ENCODE measurements at places on chromosomes 6 and 20.

DNA sequence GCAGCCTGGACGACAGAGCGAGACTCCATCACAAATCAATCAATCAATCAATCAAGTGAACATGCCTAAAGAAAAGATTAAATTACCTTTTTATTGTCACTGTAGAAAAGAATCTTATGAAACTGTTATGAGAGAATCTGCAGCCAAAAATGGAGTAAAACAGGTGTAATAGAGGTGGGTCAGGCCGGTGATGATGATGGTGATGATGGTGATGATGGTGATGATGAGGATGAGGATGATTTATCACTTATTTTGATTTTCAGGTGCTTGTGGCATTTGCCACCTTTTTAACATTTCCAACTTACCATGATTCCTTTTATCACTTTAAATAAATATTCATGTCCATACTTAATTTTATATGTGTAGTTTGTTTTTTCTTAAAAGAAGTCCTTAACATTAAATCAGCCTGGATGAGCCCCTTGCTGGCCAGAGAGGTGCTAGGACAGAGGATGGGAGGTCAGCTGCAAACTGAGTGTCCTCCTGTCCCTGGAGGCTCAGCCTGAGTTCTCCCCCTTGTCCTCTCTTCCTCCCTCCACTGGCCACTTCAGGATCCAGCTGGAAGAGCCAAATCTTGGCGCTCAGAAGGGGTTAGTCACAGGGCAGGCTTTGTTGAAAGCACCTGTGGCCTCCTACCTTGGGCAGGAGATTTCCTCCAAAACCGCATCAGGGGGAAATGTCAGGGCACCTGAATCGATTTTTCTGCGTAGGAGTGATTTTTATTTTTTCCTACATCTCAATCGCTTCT lies 32.6 kb downstream of the SLC2A10 start:
- DNase-seq = no peak

DNA sequence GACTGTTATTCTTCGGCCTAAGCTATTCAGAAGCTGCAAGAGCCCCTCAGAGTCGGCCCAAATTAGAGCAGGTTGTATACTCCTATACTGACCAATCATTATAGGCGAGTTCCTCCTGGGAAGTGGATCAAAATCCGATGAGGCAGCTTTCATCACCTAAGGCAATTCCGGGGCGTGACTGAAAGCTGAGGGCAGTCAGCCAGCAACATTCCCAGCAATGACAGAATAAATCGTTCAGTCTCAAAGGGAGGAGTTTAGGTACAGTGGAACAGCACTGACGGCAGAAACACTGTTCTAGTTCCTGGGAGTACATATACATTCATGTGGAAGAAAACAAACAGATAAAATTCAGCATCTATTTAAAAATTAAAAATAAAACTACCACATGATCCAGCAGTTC lies 10.8 kb downstream of the HLA-DQB2 start:
- DNase-seq = no peak

- DNase-seq = no peak
Observed at GRCh38 chr6:112427499-112427898, 80.4 kb downstream of the RFPL4B start.

DNA sequence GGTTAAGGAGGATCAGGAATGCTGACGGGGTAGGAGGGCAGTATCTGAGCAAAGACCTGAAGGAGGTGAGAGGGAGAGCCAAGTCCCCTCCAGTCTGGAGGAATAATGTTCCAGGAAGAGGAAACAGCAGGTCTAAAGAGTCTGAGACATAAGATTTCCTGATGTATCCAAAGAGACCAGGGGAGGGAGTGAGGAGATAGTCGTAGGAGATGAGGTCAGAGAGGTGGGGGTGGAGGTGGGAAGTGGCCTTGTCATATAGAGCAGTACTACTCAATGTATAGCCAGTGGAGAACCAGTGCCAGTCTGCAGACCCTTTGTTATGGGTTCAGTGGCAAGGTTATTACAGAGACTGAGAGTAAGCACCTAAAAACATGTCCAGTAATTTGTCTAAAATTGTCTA lies 130.6 kb downstream of the COL9A1 start:
- no peak for DNase-seq

DNA sequence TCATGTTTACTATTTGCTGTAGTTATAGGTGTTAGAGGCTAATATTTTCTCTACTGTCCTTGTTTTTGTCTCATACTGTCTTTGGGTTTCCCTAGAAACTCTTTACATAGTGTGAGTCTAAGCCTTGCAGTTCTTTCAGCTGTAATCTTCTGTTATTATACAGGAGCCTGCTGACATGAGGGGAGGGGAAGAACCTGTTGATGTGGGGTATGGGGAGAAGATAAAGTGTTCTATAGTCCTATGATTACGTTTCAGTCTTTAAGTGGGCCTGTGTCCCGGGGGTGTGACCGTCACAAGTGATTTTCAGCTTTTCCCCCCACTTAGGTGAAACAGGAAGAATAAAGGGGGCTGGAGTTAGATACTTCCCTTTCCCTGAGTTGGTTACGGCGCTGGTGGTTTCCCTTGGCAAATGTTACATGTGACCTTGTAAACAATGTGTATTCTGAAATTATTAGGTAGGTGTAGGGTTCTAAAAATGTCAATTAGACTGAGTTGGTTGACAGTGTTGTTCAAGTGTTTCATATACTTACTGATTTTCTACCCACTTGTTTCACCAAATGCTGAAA lies 41.3 kb downstream of the REV3L start:
- DNase-seq = no peak

- no peak for DNase-seq
Observed at GRCh38 chr6:15016813-15017212, 229.1 kb upstream of the JARID2 start.

DNA sequence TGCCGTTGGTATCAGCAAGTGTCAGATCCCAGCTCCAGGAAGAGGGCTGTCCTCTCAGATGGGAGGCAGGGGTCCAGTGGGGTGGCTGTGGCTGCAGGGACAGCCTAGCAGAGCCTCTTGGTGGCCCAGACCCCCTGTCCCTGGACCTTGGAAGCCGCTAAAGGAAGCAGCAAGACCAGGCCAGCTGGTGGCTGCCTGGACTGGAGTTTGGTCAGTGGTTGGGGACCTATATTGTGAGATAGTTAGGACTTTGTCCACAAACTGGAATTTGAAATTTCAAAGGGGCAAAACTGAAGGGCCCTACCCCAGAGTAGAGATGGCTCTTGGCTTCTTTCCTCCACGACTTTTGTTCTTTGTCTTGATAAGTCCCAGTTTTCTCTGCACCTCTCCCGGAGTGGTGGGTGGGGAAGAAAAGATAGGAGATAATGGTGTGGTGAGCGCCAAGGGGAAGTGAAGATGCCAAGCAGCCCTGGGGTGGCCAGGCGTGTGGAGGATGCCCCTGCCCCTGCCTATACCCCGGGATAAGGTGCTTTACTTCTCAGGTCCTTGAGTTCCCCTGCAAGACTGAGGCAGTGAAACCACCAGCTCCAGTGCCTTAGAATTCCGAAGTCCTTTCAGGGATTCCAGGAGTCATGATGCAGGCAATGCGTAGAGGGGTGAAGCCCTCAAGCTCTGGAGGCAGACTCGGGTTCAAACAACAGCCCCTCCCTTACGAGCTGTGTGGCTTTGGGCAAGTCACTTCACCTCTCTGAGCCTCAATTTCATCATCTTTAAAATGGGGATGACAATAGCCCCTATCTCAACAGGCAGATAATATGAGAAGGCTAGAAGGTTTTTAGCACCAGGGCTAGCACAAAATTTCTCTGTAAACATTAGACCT lies 40.2 kb downstream of the HNF4A start:
- no peak for DNase-seq

DNA sequence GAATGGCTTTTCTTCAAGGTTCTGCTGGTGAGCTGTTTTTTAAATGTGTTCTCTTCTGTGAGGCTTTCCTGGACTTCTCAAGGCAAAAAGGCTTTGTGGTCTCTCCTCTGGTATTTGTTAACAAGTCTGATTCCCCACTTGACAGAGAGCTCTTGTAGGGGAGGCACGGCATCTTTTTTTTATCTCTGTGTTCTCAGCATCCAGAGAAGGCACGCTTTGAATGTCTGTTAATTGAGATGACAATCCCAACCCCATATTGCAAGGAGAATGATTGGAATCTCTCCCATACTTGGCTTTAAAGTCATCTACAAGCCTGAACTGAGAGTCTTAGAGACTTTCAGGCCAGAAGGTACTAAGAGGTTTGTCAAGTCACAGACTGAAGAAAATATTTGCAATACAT lies 22.6 kb downstream of the EDN1 start:
- no peak for DNase-seq

GRCh38 chr6:41785689-41786450 lies 1.6 kb upstream of the TOMM6 start:
- DNase-seq = no peak

DNA sequence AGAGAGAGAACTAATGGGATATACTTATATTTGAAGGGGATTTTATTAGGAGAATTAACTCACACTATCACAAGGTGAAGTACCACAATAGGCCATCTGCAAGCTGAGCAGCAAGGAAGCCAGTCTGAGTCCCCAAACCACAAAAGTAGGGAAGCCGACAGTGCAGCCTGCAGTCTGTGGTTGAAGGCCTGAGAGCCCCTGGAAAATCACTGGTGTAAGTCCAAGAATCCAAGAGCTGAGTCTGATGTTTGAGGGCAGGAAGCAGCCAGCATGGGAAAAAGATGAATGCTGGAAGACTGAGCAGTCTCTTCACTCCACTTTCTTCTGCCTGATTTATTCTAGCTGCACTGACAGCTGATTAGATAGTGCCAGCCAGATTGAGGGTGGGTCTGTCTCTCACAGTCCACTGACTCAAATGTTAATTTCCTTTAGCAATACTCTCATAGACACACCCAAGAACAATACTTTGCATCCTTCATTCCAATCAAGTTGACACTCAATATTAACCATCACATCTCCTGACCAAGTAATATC lies 823.9 kb downstream of the PHF3 start:
- DNase-seq = no peak

GRCh38 chr6:3325210-3325609 lies 66.5 kb downstream of the PSMG4 start:
- no peak for DNase-seq

DNA sequence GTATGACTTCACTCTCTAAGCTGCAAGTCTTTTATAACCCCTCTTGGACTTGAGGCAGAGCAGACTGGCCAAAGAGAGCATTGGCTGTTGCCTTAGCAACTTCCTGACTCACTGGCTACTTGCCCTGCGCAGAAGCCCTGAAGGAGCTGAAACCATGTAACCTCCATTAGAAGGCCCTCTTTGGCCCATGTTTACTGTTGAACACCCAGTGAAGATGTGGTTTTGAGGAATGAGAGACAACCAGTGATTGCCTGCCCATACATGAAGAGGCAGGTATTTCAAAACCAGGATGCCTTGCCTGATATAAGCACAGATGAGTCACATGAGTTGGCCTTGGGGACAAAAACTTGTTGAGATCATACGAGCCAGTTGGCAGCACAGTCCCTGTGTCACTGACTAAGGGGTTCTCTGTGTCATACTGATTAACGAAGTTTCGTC lies 182.5 kb downstream of the EDN1 start:
- no peak for DNase-seq

- DNase-seq = no peak
Observed at GRCh38 chr6:28429781-28430180, 13.5 kb downstream of the ZSCAN23 start.

DNA sequence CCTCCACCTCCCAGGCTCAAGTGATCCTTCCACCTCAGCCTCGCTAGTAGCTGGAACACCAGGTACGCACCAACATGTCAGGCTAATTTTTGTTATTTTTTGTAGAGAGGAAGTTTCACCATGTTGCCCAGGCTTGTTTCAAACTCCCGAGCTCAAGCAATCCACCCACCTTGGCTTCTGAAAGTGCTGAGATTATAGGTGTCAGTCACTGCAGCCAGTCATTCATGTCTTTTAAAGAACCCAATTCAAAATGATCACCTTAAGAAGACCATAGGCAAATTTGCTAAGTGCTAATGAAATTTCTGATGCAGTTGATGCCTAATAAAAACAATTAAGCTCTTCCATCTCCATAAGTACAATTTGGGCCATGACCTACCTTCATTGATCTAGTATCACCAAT lies 2.6 kb upstream of the VNN2 start:
- DNase-seq = no peak

DNA sequence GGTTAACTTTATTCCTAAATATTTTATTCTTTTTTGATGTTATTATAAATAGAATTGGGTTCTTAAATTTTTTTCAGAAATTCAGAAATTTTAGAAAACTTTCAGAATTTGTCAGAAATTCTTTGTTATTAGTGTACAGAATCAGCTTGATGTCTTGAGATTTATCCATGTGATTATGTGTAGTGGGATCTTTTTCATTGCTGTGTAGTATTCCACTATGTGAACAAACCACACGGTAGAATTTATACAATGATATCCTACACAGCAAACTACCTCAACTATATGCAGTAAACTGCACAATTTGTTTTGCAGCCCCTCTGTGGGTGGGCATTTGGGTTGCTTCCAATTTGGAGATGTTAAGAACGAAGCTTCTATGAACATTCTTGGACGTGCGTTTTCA lies 43.9 kb downstream of the PACSIN1 start:
- no peak for DNase-seq

DNA sequence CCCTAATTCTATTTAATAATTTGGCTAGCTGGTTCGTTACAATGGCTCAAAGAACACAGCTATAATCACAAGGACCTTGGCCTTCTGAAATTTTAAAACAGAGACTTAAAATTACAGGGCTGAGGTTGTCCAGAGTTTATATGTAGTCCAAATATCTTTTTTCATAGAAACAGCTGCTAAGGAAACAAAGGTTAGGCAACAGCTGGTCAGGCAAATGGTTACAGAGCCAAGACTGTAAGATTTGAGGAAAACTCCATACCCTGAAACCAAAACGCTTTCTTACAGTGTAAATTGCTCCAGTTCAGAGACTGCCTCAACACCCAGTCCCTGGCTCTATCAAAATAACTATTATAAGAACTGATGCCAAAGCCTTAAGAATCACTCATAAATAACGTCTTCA lies 9.7 kb upstream of the ARHGAP18 start:
- no peak for DNase-seq

GRCh38 chr20:34089655-34090345 lies 22.2 kb downstream of the EIF2S2 start:
- no peak for DNase-seq

- DNase-seq = no peak
Observed at GRCh38 chr6:34146801-34147592, 1.1 kb upstream of the GRM4 start.

DNA sequence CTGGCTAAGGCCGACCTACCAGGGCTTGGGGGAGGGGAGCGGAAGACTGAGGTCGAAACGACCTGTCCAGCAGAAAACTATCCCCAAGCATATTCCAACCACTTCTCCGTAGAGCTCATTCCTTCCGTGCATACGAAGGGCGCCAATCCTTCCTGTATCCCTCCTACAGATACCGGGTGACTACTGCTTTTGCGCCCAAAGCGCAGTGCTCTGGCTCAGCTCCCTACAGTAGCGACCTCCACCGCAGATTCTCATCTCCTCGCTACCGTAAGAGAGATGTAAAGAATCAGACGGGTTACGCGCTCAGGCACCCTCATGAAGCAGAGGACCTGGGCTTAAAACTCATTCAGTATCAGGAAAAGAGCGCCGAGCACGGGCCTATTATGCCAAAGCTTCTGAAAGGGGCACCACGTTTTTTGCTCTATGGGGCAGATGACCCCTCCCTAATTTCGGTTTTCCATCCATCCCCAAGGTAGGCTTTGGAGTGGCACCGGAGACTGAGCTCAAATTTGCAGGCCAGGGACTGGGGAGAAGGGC lies 563 bp upstream of the NNAT start:
- DNase-seq = no peak

Data from NCI-H2107 (cell line).